ENCODE measurements at places on chromosomes 11 and 22. TPM values are rescaled to one million over a fixed set of nuclear protein-coding genes. Genes with fewer than 3 reads are reported as not detected.
A peak's percentile ranks its signal among the peaks of the same experiment; 100 is the strongest.

- DNase-seq: no peak
- H3K27me3 ChIP-seq: no peaks in the 10 kb centered on the region
- H3K4me1 ChIP-seq: no peaks in the 10 kb centered on the region
- H3K36me3 ChIP-seq: no peaks in the 10 kb centered on the region
- no peak overlapping the region for H3K4me3 ChIP-seq
Observed at GRCh38 chr11:45538939-45539338, 126.5 kb downstream of the CHST1 start.

DNA sequence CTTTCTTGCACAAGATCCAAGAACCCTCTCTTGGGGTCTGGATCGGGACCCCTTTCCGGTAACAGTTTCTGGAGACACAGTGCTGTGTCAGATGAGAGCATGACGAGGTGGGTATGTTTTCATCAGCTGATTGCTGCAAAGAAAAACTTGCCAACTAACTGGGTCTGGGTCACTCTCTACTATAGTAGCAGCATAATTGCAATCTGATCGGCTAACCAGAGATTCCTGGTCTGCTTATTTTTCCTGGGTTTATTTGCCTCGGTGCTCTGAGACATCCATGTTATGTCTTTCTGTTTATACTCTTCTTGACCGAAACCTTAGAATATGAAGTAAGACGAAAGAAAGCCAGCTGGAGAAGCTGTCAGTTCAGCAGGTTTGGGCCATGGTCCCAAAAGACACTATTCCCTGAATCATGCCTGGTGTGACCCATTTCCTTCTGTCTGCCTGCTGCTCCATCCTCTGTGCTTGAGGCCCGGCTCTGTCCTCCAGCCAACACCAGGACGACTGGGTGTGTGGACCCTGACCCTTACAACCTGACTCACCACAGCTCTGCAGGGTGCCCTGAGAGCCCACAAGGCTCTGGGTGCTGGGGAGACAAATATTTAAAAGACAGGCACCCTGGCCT, 24.1 kb upstream of the CLMP start:
- no peak overlapping the region for H3K27ac ChIP-seq
- peaks cover 5% of the 10 kb centered on the region for H3K4me1 ChIP-seq
- no peak for DNase-seq
- no peaks in the 10 kb centered on the region for H3K27me3 ChIP-seq

DNA sequence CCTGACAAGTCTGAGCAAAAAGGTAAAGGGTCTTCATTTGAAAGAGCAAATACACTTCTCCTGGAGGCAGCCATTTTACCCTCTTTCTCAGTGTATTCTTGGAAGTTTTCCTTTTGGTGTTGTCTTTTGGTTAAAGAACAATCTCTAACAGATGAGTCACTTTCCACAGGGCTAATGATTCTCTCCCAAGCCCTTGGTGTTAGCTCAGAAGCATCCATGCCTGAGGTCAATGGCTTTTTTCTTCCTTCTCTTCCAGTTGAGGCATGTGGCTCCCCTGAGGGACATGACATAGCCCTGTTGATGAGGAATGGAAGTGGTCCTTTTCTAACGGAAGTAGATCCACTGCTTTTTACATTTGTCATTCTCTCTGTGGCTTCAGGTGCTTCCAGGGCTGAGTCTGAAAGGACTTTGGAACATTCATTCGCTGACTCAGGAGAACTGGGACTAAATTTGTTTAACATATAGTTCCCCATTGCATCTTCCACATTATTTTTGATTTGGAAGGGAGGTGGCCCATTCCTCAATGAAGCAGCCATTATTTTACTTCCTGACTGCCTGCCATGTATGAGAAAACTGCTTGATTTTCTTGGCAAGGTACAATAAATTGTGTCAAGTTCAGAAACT, 13.8 kb upstream of the POGLUT3 start:
- H3K4me1 ChIP-seq: peaks cover 2% of the 10 kb centered on the region
- H3K4me3 ChIP-seq: no peak overlapping the region
- no peak overlapping the region for H3K27ac ChIP-seq
- H3K36me3 ChIP-seq: no peaks in the 10 kb centered on the region

DNA sequence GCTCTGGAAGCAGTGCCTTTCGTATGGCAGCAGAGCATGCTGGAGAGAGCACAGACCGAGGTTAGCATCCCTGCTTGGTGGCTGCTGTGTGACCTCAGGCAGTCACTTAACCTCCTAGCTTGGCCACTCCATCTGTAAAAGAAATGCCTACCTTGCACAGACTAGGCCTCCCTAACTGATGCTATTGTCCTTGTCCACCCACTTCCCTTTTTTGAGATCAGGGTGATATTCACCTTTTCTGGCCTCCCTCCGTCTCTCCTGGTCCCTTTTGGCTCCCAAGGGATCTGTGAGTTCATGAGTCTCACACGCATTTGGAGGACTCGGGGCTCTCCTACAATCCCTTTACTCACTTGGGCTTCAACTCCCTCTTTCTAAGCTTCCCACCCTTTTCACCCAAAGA, 37.2 kb downstream of the TECTA start:
- H3K27me3 ChIP-seq: no peaks in the 10 kb centered on the region
- no peak overlapping the region for H3K4me3 ChIP-seq
- no peaks in the 10 kb centered on the region for H3K4me1 ChIP-seq
- H3K27ac ChIP-seq: no peak overlapping the region

DNA sequence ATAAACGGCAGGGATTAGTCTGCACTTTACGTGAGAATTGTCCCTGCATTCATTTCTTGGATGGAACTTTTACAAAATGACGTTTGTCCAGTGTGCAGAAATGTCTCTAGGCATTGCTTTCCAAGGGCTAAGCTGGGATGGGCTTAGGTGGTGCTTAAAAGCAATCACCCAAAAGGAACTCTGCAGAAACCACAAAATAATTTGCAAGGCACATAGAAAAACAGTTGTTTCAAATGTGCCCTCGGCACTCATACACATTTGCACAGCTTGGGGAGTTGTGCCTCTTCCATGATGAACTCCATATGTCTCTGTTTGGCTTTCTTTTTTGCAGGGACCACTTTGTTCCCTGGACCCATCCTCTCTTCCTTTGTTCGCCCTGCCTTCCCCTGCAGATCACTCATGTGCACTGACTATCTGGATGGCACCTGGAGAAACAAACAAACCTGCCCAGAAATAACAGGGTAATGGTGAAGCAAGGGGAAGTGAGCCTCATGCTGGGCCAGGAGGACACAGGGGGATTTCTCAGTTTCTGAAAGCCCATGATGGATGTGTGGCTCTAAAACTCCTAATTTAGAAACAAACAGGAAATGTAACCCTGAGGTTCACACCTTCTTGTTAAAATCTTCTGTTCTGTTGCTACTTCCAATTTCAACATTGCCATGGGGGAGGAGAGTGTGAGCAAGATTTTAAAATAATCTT, 150.2 kb downstream of the SNX19 start:
- H3K4me1 ChIP-seq: peaks cover 7% of the 10 kb centered on the region
- H3K27ac ChIP-seq: no peak overlapping the region
- H3K4me3 ChIP-seq: no peak overlapping the region
- DNase-seq: no peak
- H3K27me3 ChIP-seq: no peaks in the 10 kb centered on the region

DNA sequence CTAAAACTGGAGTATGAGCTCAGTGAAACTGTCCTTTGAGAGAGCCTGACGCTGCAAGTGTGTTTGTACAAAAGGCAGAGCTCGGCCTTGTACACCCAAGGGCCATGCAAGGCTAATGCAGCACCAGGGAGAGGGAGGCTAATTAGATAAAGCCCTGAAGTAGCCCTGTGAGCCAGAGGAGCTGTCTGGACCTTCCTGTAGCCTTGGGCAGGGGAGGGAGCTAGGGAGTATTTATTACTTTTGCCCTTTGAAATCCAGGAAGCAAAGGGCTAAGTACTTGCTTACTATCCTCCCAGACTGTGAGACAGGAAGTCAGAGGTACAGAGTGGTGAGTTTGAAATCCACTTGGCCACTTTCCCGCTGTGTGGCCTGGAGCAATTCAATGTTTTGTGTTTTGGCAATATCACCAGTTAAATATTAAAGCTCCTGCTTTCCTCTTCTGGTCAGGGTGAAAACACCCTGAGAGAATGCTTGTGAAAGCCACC, 10.2 kb upstream of the LDHA start:
- no peak overlapping the region for H3K4me3 ChIP-seq
- H3K36me3 ChIP-seq: no peaks in the 10 kb centered on the region
- H3K27me3 ChIP-seq: no peaks in the 10 kb centered on the region
- H3K4me1 ChIP-seq: peaks cover 22% of the 10 kb centered on the region

GRCh38 chr11:108235192-108235591, 12.3 kb downstream of the ATM start:
- H3K27me3 ChIP-seq: no peaks in the 10 kb centered on the region
- no peak overlapping the region for H3K27ac ChIP-seq
- no peak overlapping the region for H3K4me3 ChIP-seq
- peaks cover 2% of the 10 kb centered on the region for H3K4me1 ChIP-seq

GRCh38 chr22:30998329-30998728, 29.3 kb downstream of the TUG1 start:
- no peaks in the 10 kb centered on the region for H3K4me1 ChIP-seq
- no peak overlapping the region for H3K4me3 ChIP-seq
- DNase-seq: no peak
- H3K36me3 ChIP-seq: no peaks in the 10 kb centered on the region
- H3K27me3 ChIP-seq: no peaks in the 10 kb centered on the region

GRCh38 chr11:57598831-57599155, 1.3 kb downstream of the SERPING1 start:
- no peaks in the 10 kb centered on the region for H3K27me3 ChIP-seq
- peaks cover 4% of the 10 kb centered on the region for H3K36me3 ChIP-seq
- peaks cover 6% of the 10 kb centered on the region for H3K4me1 ChIP-seq
- H3K4me3 ChIP-seq: peak overlapping the region; percentile 81
- peak; percentile 46 for DNase-seq
- peak overlapping the region; percentile 93 for H3K27ac ChIP-seq

GRCh38 chr22:50469377-50470305, 5.2 kb downstream of the SBF1 start:
- H3K27me3 ChIP-seq: no peaks in the 10 kb centered on the region
- H3K27ac ChIP-seq: no peak overlapping the region
- no peak overlapping the region for H3K4me3 ChIP-seq

DNA sequence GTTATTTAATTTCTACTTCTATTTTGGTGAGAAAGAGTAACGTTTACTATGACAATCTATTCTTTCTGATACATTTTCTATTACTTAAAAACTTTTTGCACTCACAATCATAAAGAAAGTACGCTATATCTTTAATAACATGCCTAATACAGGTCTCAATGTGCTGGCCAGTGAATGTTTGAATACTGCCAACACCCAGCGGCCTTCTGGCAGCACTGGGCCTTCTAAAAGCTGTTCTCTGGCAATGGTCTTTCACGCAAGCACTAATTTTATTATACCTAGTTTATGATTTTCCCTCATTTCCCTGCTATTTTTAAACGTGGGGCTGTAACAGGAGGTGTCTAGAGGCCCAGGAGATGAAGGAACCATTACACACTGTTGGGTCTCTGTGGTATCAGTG, 349.8 kb upstream of the PITPNB start:
- no peaks in the 10 kb centered on the region for H3K4me1 ChIP-seq
- no peaks in the 10 kb centered on the region for H3K27me3 ChIP-seq
- no peaks in the 10 kb centered on the region for H3K36me3 ChIP-seq
- H3K27ac ChIP-seq: no peak overlapping the region

- no peaks in the 10 kb centered on the region for H3K27me3 ChIP-seq
- DNase-seq: no peak
- no peak overlapping the region for H3K4me3 ChIP-seq
- no peaks in the 10 kb centered on the region for H3K4me1 ChIP-seq
Observed at GRCh38 chr22:43349636-43350035, 6.5 kb upstream of the SCUBE1 start.

DNA sequence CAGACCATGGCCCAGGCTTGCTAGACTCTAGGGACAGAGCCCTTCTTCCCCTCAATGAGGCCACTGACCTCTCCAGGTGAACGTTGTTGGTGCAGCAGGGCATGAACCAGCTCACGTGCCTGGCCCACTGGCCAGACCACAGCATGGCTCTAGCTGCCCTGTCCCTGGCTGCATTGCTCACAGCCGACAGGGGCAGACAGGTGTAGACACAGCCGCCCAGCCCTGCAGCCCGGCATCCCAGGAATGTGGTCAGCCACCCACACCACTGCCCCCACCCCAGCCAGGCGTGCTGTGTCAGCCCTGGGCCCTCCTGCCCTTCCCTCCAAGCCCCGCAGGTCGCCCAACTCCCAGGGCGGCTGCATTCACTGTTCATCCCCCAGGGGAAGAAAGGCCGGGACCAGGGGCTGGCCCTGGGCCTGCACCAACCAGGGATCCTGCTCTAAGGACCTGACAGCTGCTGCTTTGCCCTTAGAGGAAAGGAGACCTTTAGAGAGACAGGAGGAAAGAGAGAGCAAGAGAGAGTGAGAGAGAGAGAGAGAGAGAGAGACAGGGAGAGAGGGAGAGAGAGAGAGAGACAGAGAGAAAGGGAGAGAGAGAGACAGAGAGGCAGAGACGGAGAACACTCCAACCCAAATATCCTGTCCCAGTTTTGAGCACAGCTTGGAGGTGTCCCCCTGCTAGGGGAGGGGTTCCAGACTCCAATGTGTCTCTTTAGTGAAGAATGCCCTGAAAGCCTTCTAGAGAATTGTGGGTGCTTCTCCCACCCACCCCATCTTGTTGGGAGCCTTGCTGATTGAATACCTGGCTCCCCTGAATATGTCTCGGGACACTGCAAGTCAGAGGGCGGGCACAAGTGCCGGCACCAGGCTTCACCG, 44.2 kb upstream of the LINC01488 start:
- H3K27me3 ChIP-seq: no peaks in the 10 kb centered on the region
- H3K4me3 ChIP-seq: no peak overlapping the region
- H3K27ac ChIP-seq: no peak overlapping the region
- H3K36me3 ChIP-seq: no peaks in the 10 kb centered on the region
- peaks cover 10% of the 10 kb centered on the region for H3K4me1 ChIP-seq

DNA sequence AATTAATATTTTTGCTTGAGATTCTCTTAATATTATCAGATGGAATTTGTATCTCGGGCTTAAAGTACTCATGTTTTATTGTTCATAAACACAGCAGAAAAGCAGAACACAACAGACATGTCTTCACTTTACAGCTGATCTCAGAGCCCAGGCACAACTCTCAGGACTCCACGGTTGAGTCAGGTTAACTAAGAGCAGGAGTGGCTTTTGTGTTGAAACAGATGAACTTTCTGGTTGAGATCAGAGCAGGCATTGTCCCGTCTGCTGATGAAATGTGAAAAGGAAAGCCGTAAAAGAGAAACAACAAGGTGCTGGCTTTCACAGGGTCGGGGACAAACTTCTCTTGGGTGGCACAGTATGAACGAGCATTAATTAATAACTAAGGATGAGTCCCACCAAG, 49.0 kb downstream of the JHY start:
- no peak overlapping the region for H3K4me3 ChIP-seq
- peaks cover 2% of the 10 kb centered on the region for H3K36me3 ChIP-seq
- DNase-seq: no peak
- no peaks in the 10 kb centered on the region for H3K4me1 ChIP-seq
- no peaks in the 10 kb centered on the region for H3K27me3 ChIP-seq

DNA sequence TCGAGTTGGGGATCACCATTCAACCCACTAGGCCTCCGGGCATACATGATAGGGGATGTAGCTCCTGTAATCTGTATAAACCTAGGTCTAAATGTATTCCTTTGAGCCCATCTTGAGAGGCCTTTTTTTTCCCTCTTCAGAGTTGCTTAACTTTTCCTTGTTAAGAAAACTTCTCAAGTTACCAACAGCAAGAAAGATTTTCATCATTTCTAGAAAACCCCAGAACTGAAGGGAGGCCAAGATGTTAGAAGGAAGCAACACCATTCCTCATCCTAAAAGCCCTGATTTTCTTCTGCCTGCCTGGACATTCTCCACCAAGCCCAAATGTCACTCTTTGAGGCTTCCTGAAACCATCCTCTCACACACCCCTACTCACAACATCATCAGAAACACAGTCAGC, 79.4 kb downstream of the TMPRSS5 start:
- H3K36me3 ChIP-seq: no peaks in the 10 kb centered on the region
- no peak for DNase-seq
- no peaks in the 10 kb centered on the region for H3K4me1 ChIP-seq

The OR4A16 gene
- total RNA-seq: not detected

The GGT1 gene
- 169 TPM for total RNA-seq

The CHRM1 gene
- total RNA-seq: 0.44 TPM

The SCGB1C1 gene
- total RNA-seq: not detected

The FGF19 gene
- not detected for total RNA-seq

Data from kidney (tissue), 22 donors.